ENCODE measurements at places on chromosomes 5 and 9.

- no peak for DNase-seq
These were observed 1509.7 kb upstream of the WWC1 start for GRCh38 chr5:166781737-166782136.

GRCh38 chr5:151094030-151094851 lies 13.4 kb upstream of the TNIP1 start:
- DNase-seq: no peak

DNA sequence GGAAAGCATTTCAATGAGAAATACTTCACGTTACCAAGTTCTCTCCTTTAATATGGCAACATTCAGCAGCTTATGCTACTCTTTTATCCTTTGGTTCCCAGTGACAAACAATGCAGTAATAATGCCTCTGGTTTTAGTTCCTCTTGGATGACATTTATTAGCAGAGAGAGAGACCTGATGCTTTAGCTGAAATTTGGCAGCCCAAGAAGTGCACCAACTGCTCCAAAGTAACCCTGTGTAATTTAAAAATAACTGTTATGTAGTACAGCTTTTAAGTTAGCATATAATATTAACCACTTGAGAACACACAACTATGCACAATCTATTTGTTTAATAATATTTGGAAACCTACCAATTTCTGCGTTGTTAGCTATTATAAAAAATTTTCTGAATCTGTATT lies 21.8 kb downstream of the PANK3 start:
- no peak for DNase-seq

GRCh38 chr9:12633016-12633765 lies 60.0 kb upstream of the TYRP1 start:
- DNase-seq: no peak
